Stimulated activated CD4-positive, alpha-beta T cell treated with anti-CD3 and anti-CD28 coated beads, TNF-alpha, amount 100 ng/mL, for 48 hours (primary cell): ENCODE measurements at places on chromosomes 16 and 17.

- no peak for DNase-seq
These were observed 131.2 kb downstream of the HS3ST3B1 start for GRCh38 chr17:14432079-14432478.

DNA sequence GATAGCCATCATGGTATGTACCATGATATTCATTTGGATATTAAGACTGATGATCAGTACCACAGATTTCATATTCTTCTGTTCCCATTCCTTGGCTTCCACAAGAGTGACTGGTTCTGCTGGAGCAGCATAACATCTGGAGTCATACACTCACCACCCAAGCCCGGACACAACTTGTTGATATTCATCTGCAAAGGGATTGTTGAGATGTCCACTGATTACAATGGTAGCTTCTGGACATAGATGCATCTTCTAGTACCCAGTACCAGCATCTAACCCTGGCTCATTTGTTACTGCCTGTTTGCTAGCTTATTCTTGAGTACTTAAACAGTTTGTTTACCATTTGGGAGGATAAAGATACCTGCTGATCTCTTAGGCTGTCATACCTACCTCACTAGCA, 235.7 kb upstream of the AXIN2 start:
- DNase-seq = no peak

DNA sequence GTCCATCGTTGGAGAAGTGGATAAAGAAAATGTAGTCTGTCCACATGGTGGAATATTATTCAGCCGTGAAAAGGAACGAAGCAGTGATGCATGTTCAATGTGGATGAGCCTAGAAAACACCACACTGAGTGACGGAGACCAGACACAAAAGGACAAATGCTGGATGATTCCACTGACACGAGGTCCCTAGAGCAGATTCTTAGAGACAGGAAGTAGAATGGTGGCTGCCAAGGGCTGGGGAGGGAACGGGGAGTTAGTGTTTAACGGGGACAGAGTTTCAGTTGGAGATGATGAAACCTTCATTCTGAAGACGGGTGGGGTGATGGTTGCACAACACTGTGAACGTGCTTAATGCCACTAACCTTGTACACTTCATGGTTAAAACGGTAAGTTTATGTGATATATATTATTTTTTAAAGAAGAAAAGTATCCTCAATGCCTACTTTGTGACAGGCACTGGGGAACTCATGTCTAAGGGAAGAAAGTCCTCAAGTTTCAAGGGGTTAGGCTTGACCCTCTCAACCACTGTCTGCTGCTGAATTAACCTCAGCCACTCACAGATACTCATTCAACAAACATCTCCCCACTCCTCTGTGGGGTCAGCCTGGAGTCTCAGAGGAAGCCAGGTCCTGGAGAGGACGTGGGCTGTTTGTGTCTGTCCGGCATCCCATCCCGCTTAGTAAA, 17.6 kb downstream of the C16orf74 start:
- no peak for DNase-seq

- no peak for DNase-seq
These were observed 24.8 kb downstream of the HS3ST3B1 start for GRCh38 chr17:14325618-14326167.

DNA sequence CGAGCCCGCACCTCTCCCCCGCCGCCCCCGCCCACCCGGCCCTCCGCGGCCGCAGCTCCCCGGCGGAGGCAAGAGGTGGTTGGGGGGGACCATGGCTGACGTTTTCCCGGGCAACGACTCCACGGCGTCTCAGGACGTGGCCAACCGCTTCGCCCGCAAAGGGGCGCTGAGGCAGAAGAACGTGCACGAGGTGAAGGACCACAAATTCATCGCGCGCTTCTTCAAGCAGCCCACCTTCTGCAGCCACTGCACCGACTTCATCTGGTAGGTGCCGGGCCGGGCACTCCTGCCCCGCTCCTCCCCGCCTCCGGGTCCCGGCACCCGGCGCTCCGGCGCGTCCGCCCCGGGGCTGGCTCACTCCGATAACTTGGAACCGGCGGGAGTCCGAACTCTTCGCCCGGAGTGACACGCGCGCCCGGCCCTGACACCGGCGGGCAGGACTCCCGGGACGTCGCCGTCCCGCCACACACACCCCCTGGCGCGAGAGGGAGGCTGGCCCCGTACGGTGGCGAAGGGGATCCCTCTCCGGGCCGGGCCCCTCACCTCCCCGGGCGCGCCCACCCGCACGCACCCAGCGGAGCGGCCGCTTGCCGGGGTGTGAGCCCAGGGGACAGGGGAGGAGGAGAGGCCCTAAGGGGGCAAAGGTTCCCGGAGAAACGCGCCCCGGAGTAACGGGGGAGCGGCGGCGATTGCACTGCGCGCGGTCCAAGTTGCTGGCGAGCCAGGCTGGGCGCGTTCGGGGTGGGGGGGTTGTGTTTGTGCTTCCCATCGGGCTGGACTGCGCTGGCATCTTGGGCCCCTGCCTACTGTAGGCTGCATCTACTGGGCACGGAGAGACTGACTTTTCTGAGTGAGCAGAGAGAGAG, 581 bp downstream of the PRKCA start:
- no peak for DNase-seq

DNA sequence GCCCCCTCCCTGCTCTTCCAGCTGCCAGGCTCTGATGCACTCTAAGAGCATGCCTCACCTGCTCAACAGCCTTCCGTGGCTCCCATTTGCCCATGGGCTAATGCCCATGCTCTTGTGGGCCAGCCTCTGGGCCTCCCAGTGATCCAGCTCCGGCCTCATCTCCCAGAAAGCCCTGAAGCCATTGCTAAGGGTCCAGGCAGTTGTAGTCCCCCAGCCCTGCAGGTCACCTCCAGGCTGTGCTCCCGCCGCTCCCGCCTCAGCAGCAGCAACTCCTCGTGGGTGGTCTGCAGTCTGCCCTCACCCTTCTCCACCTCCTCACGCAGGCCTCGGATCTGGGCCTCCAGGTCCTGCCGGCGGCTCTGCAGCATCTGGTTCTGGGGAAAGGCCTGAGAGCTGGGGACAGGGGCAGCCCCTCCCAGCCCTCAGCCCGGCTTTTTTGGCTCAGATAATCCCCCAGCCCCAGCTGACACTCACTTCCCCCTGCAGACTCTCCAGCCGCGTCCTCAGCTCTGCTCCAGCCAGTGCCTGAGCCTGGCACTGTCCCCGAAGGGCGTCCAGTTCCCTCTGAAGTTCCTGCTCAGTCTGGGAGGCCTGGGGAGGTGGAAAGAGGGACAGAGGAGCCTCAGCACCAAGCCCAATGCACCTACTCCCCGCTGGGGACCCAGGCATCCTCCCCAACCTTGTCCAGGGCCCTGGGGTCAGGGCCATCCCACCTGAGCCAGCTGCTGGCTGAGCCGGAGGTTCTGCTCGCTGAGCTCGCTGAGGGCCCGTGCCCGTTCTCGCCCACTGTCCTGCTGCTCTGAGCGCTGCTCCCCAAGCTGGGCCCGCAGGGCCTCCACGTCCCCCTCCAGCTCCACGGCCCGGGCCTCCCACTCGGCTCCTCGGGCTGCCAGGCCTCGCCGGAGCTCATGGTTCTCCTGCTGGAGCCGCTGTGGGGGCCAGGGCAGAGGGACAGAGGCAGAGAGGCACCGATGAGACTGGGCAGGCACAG, 6.2 kb downstream of the BICDL2 start:
- DNase-seq = no peak

- DNase-seq = no peak
These were observed 63.2 kb downstream of the NKD1 start for GRCh38 chr16:50611332-50611934.

DNA sequence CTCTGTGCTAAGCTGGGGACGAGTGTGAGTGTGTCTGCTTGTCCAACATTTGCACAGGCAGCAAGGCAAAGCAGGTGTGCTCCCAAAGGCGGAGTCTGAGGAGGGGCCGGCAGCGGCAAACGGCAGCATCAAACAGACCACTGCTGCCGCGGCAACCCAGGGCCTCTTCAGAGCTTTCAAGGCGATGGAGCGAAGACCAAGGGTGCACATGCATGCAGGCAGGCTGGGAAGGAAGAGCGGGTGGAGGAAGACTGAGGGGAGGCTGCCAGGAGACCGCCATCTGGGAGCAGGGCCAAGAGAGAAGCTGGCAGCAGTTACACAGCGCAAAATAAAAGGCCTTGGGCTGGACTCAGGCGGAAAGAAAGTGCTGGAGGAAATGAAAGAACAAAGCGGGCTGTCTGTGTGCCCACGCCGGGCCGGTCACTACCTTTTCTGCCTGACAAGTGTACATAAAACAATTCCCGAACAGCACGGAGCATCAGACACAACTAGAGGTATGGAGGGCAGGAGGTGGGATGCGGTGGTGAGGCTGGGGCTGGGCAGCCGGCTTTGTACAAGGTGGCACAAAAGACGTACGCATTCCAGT, 8.5 kb downstream of the TIMM22 start:
- DNase-seq = no peak

DNA sequence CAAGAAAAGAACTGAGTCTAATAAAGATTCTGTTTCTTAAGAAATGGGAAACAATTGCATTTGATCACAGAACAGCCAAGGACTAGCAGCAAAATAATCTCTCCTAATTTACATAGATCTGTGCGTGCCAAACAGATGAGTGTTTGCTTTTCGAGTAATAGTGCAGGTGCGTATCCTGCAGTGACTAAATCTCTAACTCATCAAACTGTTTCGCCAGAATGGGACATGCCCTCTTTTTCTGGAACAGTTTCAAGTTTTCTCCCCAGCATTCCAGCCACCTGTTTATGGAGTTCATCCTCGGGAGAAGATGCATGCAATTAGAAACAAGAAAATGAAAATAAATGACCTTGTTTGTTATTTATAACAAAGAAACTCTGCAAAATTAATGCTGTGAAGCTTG, 5.7 kb upstream of the TOX3 start:
- no peak for DNase-seq

DNA sequence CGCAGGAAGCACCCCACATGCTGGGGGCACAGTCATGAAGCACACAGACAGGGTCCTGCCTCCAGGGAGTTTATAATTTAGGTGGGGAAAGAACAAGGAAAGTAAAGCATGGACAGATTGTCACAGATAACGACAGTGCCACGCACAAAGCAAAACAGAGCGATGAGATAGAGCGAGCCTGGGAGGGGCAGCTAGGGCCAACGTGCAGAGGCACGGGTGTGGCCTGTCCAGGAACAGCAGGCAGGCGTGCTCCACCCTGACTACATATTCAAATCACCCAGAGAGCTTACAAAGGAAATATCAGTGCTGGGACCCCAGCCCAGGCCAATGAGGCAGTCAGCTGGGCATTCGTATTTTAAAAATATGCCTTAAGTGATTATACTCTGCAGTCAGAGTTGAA, 16.8 kb downstream of the LGALS9 start:
- no peak for DNase-seq

GRCh38 chr17:63032142-63032541, 66.1 kb downstream of the TANC2 start:
- DNase-seq = no peak

DNA sequence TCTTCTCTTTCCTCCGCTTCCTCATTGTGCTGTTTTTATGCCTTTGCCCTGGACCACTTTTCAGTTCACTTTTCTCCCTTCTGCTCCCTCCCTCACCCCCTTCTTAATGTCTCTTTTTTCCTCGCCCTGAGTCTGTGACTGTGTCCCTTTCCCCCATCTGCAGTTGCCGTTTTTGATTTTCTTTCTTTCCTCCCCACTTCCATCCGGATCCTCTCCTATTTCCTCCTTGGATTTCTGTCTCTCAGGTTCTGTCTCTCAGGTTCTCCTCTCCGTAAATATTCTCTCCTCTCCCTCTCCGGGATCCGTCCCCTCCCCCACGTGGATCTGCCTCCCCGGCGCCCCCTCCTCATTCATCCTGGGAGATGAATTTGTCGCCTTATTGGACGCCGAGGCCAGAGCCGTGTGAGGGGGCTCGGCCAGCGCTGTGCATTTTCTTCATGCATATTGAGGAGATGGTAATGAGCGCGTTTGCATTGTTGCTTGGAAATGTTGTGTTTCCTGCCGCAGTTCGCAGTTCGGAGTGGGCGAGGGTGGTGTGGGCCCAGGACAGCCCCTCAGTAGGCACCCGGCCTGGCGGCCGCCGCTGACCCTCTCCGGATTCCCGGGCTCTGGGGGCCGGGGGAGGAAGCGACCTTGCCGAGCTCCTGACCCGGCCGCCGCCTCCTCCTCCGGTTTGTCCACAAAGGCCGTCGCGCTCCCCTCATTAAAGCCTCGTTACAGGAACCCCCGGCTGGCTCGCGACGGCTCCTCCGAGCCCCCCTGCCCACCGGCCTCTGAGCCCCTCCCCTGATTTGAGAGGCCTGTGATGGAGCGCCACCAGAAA, 4.5 kb upstream of the IRX3 start:
- DNase-seq = no peak

DNA sequence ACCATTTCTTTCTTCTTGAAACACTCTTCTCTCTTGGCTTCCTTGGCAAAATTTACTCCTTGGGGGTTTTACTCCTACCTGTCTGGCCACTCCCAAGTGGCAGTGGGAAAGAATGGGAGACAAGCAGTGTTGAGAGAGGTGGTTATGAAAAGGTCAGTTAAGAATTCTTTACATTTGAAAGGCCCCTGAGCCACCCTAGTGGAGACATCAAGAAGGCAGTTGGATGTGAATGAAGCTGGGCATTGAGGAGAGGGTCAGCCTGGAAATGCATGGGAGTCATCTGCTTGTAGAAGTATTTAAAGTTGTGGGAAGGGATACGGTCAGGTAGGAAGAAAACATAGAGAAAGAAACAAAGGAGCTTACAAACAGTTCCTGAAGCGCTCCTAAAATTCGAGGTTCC, 42.3 kb upstream of the CCNF start:
- no peak for DNase-seq

DNA sequence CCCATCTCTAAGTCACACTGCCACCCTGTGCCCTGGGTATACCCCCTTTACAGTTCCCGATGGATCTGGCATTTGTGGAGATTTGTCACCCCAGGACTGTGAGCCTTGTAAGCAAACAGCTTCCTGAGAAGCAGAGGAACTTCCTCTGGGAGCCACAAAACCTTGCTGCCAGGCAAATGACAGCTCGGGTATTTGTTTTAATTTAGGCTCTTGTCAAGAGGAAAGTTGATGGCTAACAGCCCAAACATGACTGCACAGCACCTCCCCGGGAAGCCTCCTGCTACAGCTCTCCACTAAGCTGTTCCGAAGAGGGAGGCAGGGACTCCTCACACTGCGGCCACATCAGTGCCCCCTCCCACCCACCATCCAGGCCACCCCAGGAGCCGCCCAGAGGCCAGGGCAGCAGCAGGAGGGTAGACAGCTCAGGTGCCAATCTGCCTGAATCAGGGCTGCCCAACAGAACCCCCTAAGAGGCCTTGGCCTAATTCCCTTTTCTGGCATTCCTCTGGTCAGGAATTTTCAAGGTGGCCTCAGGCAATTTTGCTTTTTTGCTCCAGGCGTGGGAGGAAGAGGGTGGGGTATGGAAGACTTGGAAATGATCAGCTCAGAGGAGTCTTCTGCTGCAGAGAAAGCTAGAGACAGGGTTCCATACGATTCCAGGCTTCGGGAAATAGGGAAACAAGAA, 2.6 kb downstream of the ABR start:
- no peak for DNase-seq

DNA sequence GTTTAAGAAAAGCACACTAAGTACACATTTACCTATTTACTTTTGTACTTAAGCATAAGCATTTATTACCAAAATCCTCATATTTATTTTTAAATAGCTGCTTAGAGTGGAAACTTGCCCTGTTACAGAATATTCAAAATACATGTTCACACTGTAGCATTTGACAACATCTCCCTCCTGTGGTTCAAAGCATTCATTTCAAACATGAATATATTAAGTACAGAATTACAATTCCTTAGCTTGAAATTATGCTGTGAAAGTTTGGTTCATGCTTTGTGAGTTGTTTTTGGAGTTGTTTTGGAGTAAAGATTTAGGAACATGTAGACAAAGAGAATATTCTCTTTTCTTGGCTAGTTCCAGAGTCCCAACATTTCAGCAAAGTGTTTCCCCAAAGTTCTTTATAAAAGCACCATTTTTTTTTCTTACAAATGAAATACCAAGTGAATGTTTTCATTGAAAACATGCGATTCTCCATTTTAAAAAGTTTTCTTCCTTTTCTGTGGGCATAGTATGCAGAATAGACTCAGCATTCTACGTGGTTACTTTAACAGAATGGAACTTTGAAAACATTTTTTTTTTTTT, 33.2 kb downstream of the TUBD1 start:
- DNase-seq = no peak
